ENCODE measurements at places on chromosomes 2 and 18. TPM values are rescaled to one million over a fixed set of nuclear protein-coding genes. Genes with fewer than 3 reads are reported as not detected.
A peak's percentile ranks its signal among the peaks of the same experiment; 100 is the strongest.

- H3K27me3 ChIP-seq = no peaks in the 10 kb centered on the region
- no peaks in the 10 kb centered on the region for H3K36me3 ChIP-seq
- no peak overlapping the region for H3K4me3 ChIP-seq
- no peaks in the 10 kb centered on the region for H3K4me1 ChIP-seq
- no peak overlapping the region for H3K27ac ChIP-seq
- DNase-seq = no peak
Observed at GRCh38 chr2:84494070-84494469, 22.2 kb upstream of the DNAH6 start.

- no peak for DNase-seq
- H3K27me3 ChIP-seq = no peaks in the 10 kb centered on the region
- no peak overlapping the region for H3K4me3 ChIP-seq
- H3K36me3 ChIP-seq = peaks cover 21% of the 10 kb centered on the region
- no peaks in the 10 kb centered on the region for H3K4me1 ChIP-seq
- no peak overlapping the region for H3K27ac ChIP-seq
Observed at GRCh38 chr2:3450385-3451010, 68.8 kb downstream of the ADI1 start.

GRCh38 chr18:23282437-23282781 lies 147.1 kb downstream of the CABLES1 start:
- peaks cover 54% of the 10 kb centered on the region for H3K4me1 ChIP-seq
- H3K27me3 ChIP-seq = no peaks in the 10 kb centered on the region
- H3K27ac ChIP-seq = peak overlapping the region; percentile 99
- H3K4me3 ChIP-seq = no peak overlapping the region
- no peaks in the 10 kb centered on the region for H3K36me3 ChIP-seq
- DNase-seq = no peak

GRCh38 chr2:20668451-20668850 lies 1.5 kb downstream of the GDF7 start:
- H3K4me3 ChIP-seq = no peak overlapping the region
- no peaks in the 10 kb centered on the region for H3K36me3 ChIP-seq
- H3K4me1 ChIP-seq = no peaks in the 10 kb centered on the region

GRCh38 chr2:241760301-241760771 lies 16.3 kb upstream of the GAL3ST2 start:
- no peak overlapping the region for H3K27ac ChIP-seq
- H3K4me1 ChIP-seq = no peaks in the 10 kb centered on the region
- no peaks in the 10 kb centered on the region for H3K27me3 ChIP-seq

- H3K27me3 ChIP-seq = peaks cover 7% of the 10 kb centered on the region
- DNase-seq = no peak
Observed at GRCh38 chr18:6255886-6256285, 158.8 kb downstream of the L3MBTL4 start.

DNA sequence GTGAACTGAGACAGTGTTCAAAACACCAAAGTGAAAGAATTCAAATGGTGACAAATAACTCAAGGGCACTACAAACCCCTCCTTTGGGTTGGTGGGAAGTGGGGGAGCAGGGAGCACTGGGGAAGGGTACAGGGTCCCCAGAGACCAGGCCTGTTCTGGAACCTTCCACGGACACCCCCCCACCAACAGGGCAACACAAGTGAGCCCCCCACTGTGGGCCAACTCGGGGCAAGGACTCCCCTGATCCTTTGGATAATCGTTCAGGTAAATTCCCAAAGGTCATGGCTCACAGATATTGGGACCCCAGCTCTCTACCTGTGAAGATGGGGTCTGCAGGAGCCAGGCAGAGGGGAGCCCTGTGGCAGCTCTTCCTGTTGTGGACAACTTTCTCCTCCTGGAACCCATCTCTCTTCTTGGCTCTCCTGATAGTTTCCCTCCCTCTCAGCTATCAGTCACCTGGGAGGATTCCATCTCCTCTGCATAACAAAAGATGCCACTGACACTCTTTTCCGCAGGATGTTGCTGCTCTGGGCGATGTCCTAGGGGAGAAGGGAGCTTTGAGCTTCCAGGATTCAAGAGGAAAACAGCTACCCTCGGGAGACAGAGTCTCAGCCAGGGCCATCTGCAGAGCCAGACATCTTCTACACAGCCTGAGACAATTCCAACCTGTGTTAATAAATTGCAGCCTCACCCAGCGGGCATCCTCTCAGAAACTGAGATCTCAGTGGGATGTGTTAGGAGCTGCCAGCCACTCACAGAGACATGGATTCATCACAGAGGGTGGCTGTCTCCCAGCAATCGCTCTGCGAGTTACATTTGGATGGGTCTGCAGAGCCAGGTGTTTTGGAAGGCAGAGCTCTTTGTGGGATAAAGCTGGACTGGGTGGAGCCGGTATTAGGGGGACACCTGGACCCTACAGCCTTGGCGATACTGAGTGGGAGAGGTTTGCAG lies 35.4 kb downstream of the MBP start:
- no peak overlapping the region for H3K4me3 ChIP-seq
- H3K4me1 ChIP-seq = peaks cover 35% of the 10 kb centered on the region
- no peaks in the 10 kb centered on the region for H3K27me3 ChIP-seq

GRCh38 chr2:205273148-205273547 lies 409.2 kb upstream of the NRP2 start:
- no peaks in the 10 kb centered on the region for H3K36me3 ChIP-seq
- no peaks in the 10 kb centered on the region for H3K4me1 ChIP-seq
- H3K27ac ChIP-seq = no peak overlapping the region

DNA sequence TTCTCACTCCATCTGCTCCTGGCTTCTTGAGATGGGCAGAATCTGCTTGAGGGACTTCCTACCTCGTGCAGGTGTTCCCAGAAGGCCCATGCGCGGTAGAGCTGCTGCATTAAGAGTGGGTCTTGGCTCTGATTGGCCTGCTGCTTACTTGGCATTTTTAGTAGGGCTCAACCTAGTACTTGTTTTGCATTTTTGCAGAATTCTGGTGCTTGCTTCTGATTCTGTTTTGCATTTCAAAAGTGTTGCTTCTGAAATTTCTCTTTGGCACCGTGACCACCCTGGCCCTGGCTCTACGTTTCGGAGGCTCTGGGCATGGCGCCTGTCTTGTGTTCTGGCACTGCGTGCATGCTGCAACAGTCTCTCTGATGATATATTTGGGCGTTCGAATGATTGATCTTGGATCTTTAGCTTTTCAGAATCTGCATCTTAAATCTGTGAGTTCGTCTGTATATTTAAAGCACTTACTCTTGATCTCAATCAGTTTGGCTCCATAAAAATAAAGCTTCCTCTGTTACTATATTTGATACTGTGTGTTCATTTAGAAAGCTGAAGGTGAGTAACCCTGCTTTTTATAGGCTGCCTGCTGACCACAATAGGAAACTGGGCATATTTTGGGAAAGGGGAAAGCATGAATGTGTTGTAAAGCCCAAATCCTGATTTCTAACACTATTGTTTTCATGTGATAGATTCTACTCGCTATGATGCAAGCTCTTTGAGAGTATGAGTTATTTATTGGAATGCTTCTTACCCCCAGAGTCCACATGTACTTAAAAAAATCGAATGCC lies 22.2 kb downstream of the EFR3B start:
- no peaks in the 10 kb centered on the region for H3K4me1 ChIP-seq
- DNase-seq = no peak
- no peak overlapping the region for H3K27ac ChIP-seq
- H3K4me3 ChIP-seq = no peak overlapping the region
- H3K36me3 ChIP-seq = no peaks in the 10 kb centered on the region
- no peaks in the 10 kb centered on the region for H3K27me3 ChIP-seq

DNA sequence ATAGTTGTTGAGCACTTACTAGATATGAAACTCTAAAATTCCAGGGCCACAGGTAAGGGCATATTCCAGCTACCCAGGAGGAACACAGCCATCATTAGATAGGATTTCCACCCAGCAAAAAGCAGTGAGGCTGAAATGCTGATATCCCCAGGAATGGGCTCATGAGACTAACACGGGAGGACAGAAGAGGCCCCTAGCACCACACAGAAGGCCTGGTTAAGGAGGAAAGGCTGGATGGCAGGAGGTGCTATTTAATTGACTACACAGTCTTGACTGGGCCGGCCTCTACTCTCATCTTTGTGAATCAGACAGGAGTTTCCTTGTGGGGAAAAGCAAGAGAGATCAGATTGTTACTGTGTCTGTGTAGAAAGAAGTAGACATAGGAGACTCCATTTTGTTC lies 61.7 kb downstream of the MRPL35 start:
- no peaks in the 10 kb centered on the region for H3K4me1 ChIP-seq
- DNase-seq = no peak
- no peak overlapping the region for H3K27ac ChIP-seq
- H3K27me3 ChIP-seq = no peaks in the 10 kb centered on the region
- no peak overlapping the region for H3K4me3 ChIP-seq
- no peaks in the 10 kb centered on the region for H3K36me3 ChIP-seq

GRCh38 chr18:69998523-69998987 lies 50.9 kb upstream of the CD226 start:
- H3K27ac ChIP-seq = no peak overlapping the region
- DNase-seq = no peak
- H3K36me3 ChIP-seq = no peaks in the 10 kb centered on the region
- H3K27me3 ChIP-seq = no peaks in the 10 kb centered on the region
- H3K4me1 ChIP-seq = no peaks in the 10 kb centered on the region
- H3K4me3 ChIP-seq = no peak overlapping the region

DNA sequence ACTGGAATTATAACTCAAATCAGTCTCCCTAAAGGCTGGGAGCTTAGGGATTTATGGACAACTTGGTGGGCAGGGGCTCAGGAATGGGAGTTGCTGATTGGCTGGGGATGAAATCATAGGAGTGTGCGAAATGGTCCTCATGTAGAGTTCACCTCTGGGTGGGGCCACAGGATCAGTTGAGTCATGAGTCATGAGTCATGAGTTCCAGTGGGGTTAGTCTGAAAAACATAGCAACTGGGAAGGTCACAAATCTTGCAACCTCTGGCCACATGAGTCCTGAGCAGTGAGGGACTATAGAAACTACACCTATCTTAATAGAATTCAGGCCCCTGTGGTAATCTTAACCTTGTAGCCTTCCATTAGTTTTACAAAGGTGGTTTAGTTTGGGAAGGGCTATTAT lies 383.3 kb downstream of the RBM43 start:
- H3K36me3 ChIP-seq = no peaks in the 10 kb centered on the region
- no peak overlapping the region for H3K4me3 ChIP-seq
- H3K27me3 ChIP-seq = no peaks in the 10 kb centered on the region

GRCh38 chr2:50395605-50396297 lies 636.2 kb downstream of the NRXN1 start:
- no peak overlapping the region for H3K4me3 ChIP-seq
- H3K4me1 ChIP-seq = no peaks in the 10 kb centered on the region
- H3K27me3 ChIP-seq = no peaks in the 10 kb centered on the region
- no peak overlapping the region for H3K27ac ChIP-seq
- no peaks in the 10 kb centered on the region for H3K36me3 ChIP-seq
- DNase-seq = no peak

DNA sequence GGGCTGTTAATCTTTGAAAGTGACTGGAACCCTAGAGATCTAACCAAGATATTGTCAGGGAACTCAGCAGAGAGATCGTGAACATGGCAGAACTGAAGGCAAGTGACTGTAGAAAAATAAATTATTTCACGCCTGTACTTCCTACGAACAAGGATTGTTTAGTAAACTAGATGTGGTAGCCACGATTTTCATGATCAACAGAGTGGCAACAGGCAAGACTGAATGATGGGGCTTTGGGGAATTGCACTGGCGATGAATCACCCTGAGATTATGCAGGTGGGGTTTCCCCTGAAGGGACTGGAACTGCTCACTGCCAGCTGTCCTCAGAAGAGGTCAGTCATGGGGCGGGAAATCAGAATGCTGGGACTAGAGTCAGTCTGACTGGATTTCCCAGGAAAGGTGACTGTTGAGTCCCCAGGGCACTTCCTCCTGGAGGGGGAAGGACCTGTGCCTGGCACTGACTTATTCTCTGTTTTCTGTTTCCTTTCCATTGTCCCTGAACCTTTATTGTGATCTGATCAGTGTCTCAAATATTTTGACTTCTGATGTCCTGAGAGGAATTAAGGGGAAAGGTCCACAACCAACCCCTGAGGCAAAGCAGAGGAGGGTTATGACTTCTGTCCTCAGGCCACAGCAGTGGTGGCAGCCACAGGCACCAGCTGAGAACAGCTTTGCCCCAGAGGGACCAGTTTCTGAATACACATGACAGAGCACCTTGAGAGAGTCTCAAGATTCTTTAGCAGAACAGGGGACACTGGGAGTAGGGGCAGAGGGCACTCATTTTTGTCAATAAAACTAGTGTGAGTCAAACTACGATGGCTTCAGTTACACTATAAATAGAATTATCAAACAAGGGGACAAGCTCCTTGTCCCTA lies 70.0 kb downstream of the NAB1 start:
- H3K36me3 ChIP-seq = no peaks in the 10 kb centered on the region
- H3K4me3 ChIP-seq = no peak overlapping the region
- peaks cover 27% of the 10 kb centered on the region for H3K4me1 ChIP-seq

DNA sequence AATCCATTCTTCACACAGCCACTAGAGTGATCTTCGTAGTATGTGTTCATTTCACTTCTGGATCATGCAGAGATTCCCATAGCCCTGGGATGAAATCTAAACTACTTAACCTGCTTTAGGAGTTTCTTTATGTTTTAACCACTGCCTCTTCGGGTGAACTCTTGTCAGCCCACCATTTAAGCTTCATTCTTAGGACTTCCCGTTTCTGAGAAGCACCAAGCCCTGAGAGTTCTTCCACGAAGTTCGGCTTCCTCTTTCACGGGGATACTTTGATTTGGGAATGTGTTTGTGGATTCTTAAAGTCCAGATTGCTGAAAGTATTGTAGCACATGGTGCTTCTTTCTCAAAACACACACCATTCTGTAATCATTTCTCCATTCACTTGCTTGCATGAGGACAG lies 205.0 kb downstream of the UBE2E3 start:
- DNase-seq = no peak
- H3K4me3 ChIP-seq = no peak overlapping the region
- no peaks in the 10 kb centered on the region for H3K4me1 ChIP-seq
- no peaks in the 10 kb centered on the region for H3K36me3 ChIP-seq
- H3K27me3 ChIP-seq = no peaks in the 10 kb centered on the region
- H3K27ac ChIP-seq = no peak overlapping the region

- no peak overlapping the region for H3K27ac ChIP-seq
- no peak overlapping the region for H3K4me3 ChIP-seq
- peaks cover 14% of the 10 kb centered on the region for H3K4me1 ChIP-seq
- no peak for DNase-seq
- H3K27me3 ChIP-seq = no peaks in the 10 kb centered on the region
Observed at GRCh38 chr18:63314062-63314790, 5.3 kb downstream of the BCL2 start.

GRCh38 chr2:230144355-230144754 lies 75.4 kb downstream of the SP110 start:
- no peak for DNase-seq
- H3K36me3 ChIP-seq = no peaks in the 10 kb centered on the region
- H3K4me3 ChIP-seq = no peak overlapping the region
- H3K27me3 ChIP-seq = no peaks in the 10 kb centered on the region
- no peaks in the 10 kb centered on the region for H3K4me1 ChIP-seq
- no peak overlapping the region for H3K27ac ChIP-seq

Gene LYG1
- 0.78 TPM for total RNA-seq

Gene ALPG
- total RNA-seq = 1.2 TPM

Gene GAL3ST2
- total RNA-seq = 3.9 TPM

Gene ARL4C
- 51.3 TPM for total RNA-seq

Data from PC-9 (cell line).